ENCODE measurements at places on chromosomes 7 and 10.
A peak's percentile ranks its signal among the peaks of the same experiment; 100 is the strongest.

GRCh38 chr7:110754649-110755048 lies 336.3 kb upstream of the LRRN3 start:
- DNase-seq: no peak

- no peak for DNase-seq
Observed at GRCh38 chr7:75906991-75907667, 7.8 kb upstream of the POR start.

GRCh38 chr7:4958477-4959301 lies at the start of gene MMD2:
MMD2 (minus strand) TSS chr7:4959187; CDS start chr7:4959017, 170 bp downstream.
- DNase-seq: peak; percentile 73

DNA sequence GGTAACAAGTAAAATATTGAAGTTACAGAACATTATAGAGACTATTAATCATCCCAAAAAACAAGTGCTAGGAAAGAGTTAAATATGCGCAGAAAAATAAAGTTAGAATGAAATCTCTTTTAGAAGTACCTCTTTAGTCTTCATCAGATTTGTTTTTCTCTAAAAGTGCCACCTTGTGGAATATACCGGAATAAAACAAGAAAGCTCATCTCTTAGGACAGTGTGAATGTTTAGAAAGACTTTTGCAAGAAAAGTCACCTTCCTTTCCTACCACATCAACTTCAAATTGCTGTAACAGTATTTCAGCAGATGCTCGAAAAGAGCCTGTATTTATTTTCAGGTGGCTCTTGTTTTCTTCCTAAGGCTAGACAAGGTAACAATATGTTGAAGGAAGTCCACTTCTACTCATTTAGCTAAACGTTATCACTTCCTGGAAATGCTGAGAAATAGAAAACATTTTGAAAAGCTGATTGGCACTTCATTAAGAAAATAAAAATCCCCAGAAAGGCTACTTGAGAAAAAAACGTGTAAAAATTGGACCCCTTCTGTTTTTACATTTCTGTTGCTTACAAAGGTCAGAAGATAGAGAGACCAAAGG lies 19.8 kb upstream of the FAM133B start:
- no peak for DNase-seq

GRCh38 chr7:70698219-70698832 lies 433.6 kb upstream of the GALNT17 start:
- DNase-seq: no peak

- no peak for DNase-seq
Observed at GRCh38 chr10:21702633-21703111, 168.6 kb downstream of the MLLT10 start.

DNA sequence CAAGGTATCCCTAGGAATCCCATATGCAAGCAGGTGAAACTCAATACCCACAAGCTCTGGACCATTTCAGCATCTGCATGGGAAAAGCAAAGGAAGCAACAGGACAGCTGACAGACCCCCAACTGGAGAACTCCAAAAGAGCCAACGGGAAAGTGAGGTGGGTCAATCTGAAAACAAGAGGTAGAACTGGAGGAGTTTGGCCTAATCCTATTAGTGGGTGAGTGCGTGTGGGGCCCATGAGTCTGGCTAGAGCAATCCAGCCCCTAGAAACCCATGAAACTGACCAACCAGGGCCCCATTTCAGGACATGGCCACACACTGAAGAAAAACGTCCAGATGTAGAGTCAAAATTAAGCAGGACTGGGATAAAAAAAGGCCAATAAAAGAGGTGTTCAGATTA lies 26.6 kb upstream of the WNT8B start:
- peak; percentile 43 for DNase-seq

DNA sequence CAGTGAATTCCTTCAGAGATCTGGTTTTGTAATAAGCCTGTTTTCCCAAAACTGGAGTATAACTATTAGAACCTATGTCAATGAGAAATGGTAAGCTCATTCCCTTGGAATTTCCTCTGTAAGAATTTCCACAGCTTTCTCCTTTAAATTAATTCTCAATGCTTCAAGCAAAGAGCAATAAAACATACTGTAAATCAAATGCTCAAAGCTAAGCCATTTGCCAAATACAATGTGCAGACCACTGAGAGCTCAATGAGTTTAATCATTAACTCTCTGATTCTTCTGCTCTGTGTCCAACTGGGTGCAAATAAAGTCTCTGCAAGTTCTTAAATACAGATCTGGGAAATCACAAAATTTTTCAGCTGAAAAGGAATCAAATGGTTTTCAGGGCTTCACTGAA lies 227.6 kb upstream of the IMMP2L start:
- no peak for DNase-seq

GRCh38 chr7:148621563-148621962 lies 31.0 kb downstream of the C7orf33 start:
- no peak for DNase-seq

DNA sequence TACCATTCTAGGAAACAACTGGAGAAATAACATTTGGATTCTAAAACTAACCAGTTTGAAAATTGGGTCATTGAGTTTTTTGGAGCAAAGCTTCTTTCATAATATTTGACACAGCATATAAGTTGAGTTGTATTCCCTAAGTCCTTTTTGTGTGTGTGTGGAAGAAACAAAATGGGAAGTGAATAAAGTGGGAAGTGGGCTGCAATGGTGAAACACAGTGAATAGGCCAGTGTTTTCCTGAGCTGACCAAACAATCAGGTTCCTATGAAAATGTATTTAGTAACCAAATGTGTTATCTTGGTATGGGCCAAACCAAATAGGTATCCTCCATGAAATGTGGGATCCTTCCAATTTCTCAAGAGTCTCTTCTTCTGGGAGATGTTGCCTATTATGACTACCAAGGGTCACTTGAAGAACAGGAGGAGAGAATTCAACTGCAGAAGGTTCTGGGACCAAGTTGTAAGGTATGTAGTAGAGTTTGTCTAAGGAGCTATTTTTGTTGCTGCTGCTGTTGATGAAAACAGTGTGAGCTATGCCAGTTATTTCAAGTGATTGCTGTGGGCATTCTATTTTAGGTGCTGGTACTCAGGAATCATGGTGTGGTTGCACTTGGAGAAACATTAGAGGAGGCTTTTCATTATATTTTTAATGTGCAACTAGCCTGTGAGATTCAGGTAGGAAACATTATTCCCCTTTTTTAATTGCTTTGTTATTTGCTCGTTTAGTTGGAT lies 88.3 kb upstream of the MXI1 start:
- DNase-seq: no peak

DNA sequence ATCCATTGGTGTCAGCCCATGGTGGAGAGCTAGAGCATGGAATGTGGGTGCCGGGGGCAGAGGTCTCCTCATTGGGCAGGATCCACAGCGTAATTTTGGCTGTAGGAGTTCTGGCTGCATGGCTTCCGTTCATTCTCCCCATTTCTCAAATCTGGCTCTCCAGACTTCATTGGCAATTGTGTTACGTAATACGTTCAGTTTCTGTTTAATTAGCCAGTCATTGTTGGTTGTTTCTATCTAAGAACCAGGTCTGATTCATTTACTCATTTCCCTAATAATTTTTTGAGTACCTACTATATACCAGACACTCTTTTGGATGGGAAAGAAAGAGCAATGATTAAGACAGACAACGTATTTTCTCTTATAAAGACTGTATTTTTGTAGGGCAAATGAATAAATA lies 299.6 kb downstream of the CSTF2T start:
- no peak for DNase-seq

DNA sequence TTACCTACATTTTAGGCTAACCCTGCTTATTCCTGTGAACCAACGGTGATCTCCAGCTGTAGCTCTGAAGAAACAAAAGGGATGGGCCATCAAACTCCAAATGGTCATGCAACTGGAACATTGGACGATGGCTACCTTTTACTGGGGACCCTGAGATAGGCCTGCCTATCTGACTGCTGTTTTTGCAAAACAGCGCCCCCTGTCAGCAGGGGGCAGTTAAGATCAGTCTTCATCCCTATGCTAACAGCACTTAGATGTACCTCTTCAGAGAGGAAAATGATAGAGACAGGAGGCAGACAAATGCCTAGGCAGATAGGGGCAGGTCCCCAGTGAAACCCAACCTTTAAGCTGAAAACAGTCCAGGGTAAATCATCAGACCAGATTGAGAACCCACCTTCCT lies 1085.4 kb upstream of the SORCS1 start:
- DNase-seq: peak; percentile 64

- peak; percentile 100 for DNase-seq
Observed at GRCh38 chr7:151057989-151058780, 488 bp upstream of the CDK5 start.

- no peak for DNase-seq
Observed at GRCh38 chr10:72746426-72747363, 54.8 kb downstream of the MCU start.

DNA sequence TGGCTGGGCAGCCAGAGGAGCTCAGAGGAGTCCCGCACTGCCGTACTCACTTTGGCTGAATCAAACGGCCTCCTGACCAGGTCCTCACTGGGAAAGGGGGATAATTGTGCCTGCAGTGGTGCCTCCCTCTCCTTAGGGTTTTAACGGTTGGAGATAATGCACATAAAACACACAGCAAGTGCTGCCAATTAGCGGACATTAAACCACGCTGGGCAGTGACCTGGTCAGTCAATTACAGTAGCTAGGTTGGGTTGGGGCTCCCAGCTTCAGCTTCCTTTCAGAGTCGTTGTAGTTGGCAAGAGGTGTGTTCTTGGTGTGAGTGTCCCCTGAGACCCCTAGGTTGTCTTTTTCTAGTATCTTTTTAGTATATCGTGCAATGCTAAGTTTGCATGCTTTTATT lies 146.6 kb downstream of the C10orf105 start:
- no peak for DNase-seq

DNA sequence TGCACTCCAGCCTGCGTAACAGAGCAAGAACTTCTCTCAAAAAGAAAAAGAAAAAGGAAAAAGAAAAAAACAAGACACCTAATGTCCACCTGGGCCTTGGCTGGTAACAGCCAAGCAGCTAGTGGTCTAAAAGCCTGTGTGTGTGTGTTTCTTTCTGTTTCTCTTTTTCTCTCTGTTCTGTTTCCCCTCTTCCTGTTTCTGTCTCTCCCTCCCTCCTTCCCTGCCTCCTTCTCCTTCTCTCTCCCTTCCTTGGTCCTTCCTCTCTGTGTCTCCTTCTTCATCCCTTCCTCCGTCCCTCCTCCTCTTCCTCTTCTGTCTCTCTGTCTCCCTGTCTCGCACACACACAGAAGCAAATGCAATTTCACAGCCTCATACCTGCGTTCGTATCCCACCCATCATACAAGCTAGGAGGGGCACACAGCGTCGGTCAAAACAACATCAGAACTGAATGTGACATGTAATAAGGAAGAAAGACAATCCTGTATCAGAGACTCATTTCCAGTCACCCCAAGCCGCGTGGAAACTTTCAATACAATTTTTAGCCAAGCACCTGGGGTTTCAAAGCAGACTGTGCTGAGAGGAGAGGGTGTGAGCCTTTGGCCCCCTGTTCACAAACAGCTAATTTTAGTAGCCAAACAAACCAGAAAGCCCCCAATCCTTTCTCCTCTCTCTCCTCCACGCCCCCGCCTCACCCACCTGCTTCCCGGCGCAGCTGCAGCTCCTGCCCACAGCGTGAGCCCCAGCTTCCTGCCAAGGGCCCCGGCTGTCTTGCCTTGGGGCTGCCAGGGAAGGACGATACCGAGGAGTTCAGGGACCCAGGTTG lies 50.2 kb upstream of the GNA12 start:
- DNase-seq: no peak

GRCh38 chr7:19249281-19249680 lies 104.1 kb upstream of the FERD3L start:
- DNase-seq: no peak

- DNase-seq: no peak
Observed at GRCh38 chr10:26803849-26804248, 56.9 kb downstream of the ABI1 start.

GRCh38 chr10:74227697-74228424 lies 76.8 kb downstream of the ADK start:
- DNase-seq: no peak

- DNase-seq: peak; percentile 52
Observed at GRCh38 chr7:8277394-8277982, 15.5 kb upstream of the ICA1 start.

GRCh38 chr10:62694537-62695126 lies 109.9 kb upstream of the ADO start:
- DNase-seq: no peak

All from endodermal cell (in vitro differentiated cells).